ENCODE measurements at places on chromosomes 16 and 17.

- no peak for DNase-seq
Measured at GRCh38 chr16:81424771-81425170, 19.8 kb upstream of the CMIP start.

- DNase-seq: no peak
Measured at GRCh38 chr16:22402191-22402590, 27.8 kb upstream of the CDR2 start.

DNA sequence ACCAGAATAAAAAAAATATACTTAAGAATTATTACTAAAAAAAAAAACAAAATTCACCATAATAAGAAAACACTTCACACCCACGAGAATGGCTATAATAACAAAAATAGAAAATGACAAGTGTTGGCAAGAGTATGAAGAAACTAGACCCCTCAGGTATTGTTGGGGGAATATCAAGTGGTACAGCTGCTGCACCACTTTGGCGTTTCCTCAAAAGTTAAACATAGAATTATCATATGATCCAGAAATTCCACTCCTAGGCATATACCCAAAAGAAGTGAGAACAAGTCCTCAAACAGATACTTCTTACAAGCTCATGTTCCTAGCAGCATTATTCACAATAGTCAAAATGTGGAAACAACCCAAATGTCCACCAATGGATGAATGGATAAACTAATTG lies 26.3 kb downstream of the AMFR start:
- no peak for DNase-seq

GRCh38 chr16:23382279-23382678 lies 70.7 kb downstream of the COG7 start:
- DNase-seq: no peak

GRCh38 chr16:66402591-66403230 lies 24.4 kb upstream of the BEAN1 start:
- DNase-seq: no peak
